Smooth muscle cell of bladder (primary cell): ENCODE measurements at places on chromosomes 7 and 10. TPM values are rescaled to one million over a fixed set of nuclear protein-coding genes. Genes with fewer than 3 reads are reported as not detected.

The TMEM130 gene
- 0.09 and 0.14 TPM in 2 replicates for total RNA-seq

The COL28A1 gene
- 0.14 TPM in 1 of 2 replicates, not detected in the other for total RNA-seq

The CALML3 gene
- total RNA-seq: under 0.01 TPM in 1 of 2 replicates, not detected in the other

The ASAH2B gene
- total RNA-seq: 2.3 and 2.4 TPM in 2 replicates

The GNGT1 gene
- 0.37 and 0.71 TPM in 2 replicates for total RNA-seq

The PCBD1 gene
- 25.2 and 39.4 TPM in 2 replicates for total RNA-seq

The TMEM196 gene
- not detected in 2 replicates for total RNA-seq

The LLCFC1 gene
- total RNA-seq: not detected in 2 replicates

The COBL gene
- 0.09 and 0.28 TPM in 2 replicates for total RNA-seq

The SLC16A12 gene
- not detected in 2 replicates for total RNA-seq

The GPR37 gene
- 3.3 and 3.8 TPM in 2 replicates for total RNA-seq

The AFAP1L2 gene
- 0.09 and 0.14 TPM in 2 replicates for total RNA-seq

The CACNB2 gene
- 6.7 and 9.0 TPM in 2 replicates for total RNA-seq

The GRM8 gene
- 0.14 TPM in 1 of 2 replicates, not detected in the other for total RNA-seq

The GSTK1 gene
- total RNA-seq: 82.6 and 83.4 TPM in 2 replicates

The SEMA3D gene
- 4.6 and 12.1 TPM in 2 replicates for total RNA-seq

The NKX2-3 gene
- total RNA-seq: not detected in 2 replicates

The ACBD7 gene
- 0.43 and 0.55 TPM in 2 replicates for total RNA-seq

The CC2D2B gene
- 0.14 and 0.18 TPM in 2 replicates for total RNA-seq

The ERVW-1 gene
- total RNA-seq: 0.09 TPM in 1 of 2 replicates, not detected in the other

The UTF1 gene
- total RNA-seq: not detected in 2 replicates

The SPDYE11 gene
- not detected in 2 replicates for total RNA-seq

The PTF1A gene
- total RNA-seq: not detected in 2 replicates

The SCART1 gene
- total RNA-seq: 1.3 and 1.9 TPM in 2 replicates

The ADARB2 gene
- not detected in 2 replicates for total RNA-seq

The C10orf67 gene
- 0.14 TPM in 1 of 2 replicates, not detected in the other for total RNA-seq

The CHAT gene
- total RNA-seq: not detected in 2 replicates

The PIK3CG gene
- total RNA-seq: 0.09 and 0.28 TPM in 2 replicates

The CALML5 gene
- not detected in 2 replicates for total RNA-seq

The TMEM140 gene
- total RNA-seq: 9.5 and 14.6 TPM in 2 replicates

The PKD2L1 gene
- total RNA-seq: not detected in 2 replicates

The HSPA12A gene
- 11.7 and 12.1 TPM in 2 replicates for total RNA-seq

The ZMYND11 gene
- total RNA-seq: 49.1 and 61.0 TPM in 2 replicates

The CASP2 gene
- total RNA-seq: 4.0 and 5.4 TPM in 2 replicates

The CCL24 gene
- total RNA-seq: 0.28 TPM in 1 of 2 replicates, not detected in the other

The EPHB4 gene
- total RNA-seq: 38.6 and 45.7 TPM in 2 replicates

The TAS2R3 gene
- 0.85 and 1.8 TPM in 2 replicates for total RNA-seq

The ANK3 gene
- 3.3 and 5.4 TPM in 2 replicates for total RNA-seq
